Stimulated activated CD8-positive, alpha-beta memory T cell treated with anti-CD3 and anti-CD28 coated beads, Interleukin-7, amount 100 ng/mL, for 1 hour (primary cell): ENCODE measurements at places on chromosomes 2 and 18.

DNA sequence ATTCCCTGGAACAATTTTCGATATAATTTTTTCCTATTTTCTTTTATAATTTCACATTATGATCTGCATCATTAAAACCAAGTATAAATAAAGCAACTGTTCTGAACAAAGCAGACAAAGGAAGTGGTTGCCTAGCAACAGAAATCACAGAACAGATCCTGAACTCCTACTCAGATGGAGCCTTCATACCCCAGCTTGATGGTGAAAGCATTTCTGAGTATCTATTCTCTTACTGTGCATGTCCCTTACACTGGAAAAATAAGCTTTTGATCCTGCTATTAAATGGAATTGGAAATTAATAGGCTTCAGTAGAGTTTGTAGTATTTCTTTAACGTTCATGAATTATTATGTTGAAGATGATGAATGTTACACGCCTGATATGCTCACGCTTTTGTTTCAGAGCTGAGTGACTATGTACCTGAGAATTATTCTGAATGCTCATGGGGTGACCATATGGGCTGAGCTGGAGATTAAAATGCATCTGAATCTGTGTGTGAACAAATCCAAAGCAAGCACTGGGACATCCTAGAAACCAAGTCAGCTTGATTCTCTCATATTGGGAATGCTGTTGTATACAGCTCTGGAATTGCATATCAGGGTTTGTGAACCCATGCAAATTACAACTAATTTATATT, 254.0 kb downstream of the KCNJ3 start:
- DNase-seq, result no peak

DNA sequence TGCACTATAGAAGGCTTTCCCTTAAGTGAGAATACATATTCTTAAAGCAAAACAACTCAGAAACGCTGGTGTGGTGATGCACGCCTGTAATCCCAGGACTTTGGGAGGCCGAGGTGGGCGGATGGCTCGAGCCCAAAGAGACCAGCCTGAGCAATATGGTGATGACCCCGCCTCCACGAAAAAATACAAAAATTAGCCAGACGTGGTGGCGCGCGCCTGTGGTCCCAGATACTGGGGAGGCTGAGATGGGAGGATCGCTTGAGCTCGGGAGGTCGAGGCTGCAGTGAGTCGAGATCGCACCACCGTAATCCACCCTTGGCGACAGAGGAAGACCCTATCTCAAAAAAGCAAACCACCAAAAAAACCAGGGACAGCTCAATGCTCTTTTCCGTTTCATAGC, 750 bp upstream of the CCDC150 start:
- DNase-seq, result no peak

GRCh38 chr2:67135208-67135607, 261.9 kb upstream of the ETAA1 start:
- no peak for DNase-seq

DNA sequence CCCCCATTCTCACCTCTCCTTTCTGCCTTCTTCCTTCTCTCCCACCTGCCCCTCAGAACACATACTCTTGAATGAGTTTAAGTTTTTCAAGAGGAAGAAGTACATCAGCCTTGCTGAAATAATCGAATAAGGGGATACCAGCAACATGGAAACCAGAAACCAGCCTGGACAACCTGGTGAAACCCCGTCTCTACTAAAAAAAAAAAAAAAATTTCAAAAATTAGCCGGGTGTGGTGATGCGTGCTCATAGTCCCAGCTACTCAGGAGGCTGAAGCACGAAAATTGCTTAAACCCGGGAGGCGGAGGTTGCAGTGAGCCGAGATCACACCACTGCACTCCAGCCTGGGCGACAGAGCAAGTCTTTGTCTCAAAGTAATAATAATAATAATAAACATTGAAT, 75.0 kb upstream of the SLC1A4 start:
- no peak for DNase-seq

DNA sequence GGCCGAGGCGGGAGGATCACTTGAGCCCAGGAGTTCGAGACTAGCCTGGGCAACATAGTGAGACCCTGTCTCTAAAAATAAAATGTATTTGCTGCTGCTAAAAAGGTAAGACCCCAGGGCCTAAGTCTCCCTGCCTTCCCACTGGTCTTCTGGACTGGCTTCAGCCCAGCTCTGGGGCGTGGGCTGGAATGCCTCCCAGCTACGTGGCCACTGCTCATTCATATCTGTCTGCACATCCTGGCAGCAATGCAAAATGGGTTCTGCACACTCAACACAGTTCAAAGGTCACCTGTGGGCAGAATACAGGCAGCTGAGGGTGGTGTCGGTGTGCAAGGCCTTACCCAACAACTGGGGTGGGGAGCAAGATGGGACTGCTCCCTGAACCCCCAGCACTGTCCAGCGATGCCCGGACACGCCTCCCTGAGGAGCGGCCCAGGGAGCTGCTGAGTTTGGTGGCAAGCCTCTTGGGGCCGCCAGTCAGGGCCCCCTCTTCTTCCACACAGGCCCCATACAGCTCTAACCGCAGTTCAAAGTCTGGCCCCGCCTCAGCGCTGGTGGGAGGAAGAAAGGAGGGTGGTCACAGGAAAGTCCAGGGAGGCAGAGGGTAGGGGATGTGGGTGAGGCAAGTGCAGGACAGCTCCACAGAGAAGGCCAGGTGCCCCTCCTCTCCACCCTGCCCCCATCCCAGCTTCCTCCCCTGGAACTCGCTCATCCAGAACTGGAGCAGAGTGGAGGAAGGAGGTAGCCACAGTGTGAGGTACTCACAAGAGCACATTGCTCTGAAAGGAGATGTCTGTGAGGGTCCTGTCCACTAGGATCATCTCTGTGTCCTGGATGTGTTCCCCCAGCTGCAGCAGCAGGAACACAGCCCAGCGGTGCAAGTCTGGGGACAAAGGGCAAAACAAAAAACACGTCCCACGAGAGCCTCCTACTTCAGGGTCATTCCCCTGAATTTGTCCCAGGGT, 8.2 kb downstream of the WDR54 start:
- DNase-seq, result no peak

DNA sequence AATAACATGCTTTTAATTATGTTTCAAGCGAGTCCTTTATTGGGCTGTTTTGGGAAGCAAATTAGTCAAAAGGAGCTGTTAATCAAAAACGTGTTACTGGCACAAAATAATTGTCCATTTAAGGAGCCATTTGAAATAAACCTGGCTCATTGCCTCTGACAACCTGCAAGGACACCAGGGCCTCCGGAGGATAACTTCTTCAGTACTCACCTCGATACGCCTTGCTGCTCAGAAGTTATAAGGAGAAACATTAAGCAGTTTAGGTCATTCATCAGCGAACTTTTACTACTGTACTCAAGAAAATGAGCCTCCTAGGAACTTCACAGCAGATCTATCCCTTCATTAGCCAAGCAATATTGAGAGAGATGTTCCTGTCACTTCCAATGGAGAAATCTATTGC, 1579.2 kb upstream of the ACVR2A start:
- DNase-seq, result no peak

- DNase-seq, result no peak
Measured at GRCh38 chr2:229269941-229270340, 1.1 kb downstream of the PID1 start.
